ENCODE measurements at places on chromosomes 7 and 10.

- DNase-seq, result no peak
Measured at GRCh38 chr10:37684765-37685164, 172.6 kb downstream of the ZNF248 start.

- DNase-seq, result no peak
Measured at GRCh38 chr10:4488904-4489303, 337.1 kb upstream of the AKR1E2 start.

- DNase-seq, result no peak
Measured at GRCh38 chr7:23477157-23477499, 6.8 kb upstream of the IGF2BP3 start.

DNA sequence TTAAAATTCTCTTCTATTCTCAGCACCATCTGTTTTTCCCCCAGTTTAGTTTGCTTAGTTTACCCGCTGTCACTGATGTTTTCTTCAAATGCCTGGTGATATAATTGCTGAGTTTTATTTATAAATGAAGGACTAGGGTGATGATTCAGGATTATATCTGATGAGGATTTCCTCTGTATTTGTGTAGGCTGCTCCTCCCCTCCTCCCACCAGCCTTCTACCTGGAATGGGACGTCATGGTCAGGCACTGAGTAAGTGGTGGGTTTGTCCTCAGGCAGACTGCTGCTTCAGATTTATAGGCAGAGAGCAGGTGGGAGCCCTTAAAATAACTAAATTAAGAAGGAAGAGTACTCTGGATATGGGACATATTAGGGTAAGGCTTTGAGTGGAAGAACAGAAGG, 35.8 kb downstream of the PALS2 start:
- no peak for DNase-seq

GRCh38 chr7:138157702-138158101, 81.4 kb downstream of the AKR1D1 start:
- DNase-seq, result no peak

- no peak for DNase-seq
Measured at GRCh38 chr10:121836171-121836570, 91.7 kb downstream of the ATE1 start.

DNA sequence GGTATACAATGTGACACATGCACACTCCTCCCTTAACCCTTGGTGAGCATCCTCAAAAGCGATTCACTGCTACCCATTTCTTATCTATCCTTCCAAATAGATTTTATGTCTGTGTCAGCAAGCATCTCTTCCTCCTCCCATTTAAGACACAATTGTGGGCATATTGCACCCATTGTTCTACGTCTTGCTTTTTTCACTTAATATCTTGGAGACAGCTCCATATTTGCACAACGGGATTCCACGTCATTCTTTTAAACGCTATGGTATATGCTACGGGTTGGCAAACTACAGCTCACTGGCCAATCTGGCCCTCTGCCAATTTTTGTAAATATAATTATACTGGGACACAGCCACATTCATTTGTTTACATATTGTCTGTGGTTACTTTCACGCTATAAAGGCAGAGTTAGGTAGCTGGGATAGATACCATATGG, 88.6 kb downstream of the RNF216 start:
- DNase-seq, result peak; percentile 67

GRCh38 chr10:53135897-53136253, 363.3 kb upstream of the MBL2 start:
- no peak for DNase-seq

Data from AG04450 (cell line).